ENCODE measurements at places on chromosomes 16 and 17.

DNA sequence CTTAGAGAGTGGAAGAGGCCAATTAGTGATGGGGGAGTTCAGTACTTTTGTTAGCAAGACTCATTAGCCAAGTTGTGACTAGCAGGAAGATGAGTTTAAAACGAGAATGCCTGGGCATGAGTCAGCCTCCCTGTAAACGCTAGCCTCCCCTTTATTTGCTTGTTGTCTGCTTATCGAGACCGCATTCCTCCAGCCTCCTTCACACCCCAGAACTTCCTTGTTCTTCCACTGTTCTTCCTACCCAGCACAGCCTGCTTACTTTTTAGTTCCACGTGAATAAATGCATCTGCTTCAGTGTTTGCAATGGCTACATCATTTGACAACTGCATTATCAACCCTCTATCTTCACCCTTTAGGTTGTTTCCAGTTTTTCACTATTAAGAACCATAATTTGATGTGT, 20.2 kb upstream of the OR3A1 start:
- DNase-seq, result no peak

GRCh38 chr17:4836221-4836620, 3.1 kb downstream of the MINK1 start:
- no peak for DNase-seq

DNA sequence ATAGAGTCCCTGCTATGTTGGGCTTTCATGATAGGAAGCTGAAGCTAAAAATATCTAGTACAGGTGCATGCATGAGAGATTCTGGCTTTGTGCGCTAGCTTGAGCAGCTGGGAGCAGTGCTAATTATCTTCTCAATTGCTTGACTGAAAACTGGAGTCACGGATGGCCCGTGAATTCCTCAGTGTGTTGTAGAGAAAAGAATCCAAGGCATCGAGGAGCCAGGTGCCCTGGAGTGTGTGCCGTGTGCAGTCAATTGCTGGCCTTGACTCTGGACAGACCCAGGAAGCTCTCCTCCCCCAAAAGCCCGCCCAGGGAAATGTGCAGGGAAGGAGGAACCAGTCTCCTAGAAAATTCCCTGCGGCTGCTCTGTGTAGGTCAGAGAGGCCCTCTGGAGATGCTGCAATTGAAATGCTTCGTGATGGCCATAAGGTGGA, 14.2 kb downstream of the LGALS3BP start:
- DNase-seq, result no peak

GRCh38 chr17:29870836-29871465, 59.1 kb downstream of the SSH2 start:
- DNase-seq, result no peak

DNA sequence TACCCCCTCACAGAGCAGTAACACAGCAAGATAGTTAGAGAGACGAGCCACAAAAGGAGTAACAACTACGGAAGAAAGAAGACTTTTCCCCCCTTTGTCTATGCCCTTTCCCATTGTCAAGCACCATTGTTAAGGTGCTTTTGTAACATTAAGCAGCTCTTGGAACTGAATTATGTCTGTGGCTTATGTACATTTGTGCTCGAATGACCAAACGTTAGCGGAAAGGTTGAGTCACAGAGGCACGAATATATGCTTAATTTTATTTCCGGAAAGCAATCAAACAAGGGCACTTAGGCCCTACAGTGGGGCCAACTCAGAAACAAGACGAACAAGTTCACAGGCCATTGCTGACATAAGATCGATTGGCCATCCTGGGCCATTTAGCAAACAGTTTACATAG, 109.5 kb downstream of the ANKFN1 start:
- DNase-seq, result no peak

DNA sequence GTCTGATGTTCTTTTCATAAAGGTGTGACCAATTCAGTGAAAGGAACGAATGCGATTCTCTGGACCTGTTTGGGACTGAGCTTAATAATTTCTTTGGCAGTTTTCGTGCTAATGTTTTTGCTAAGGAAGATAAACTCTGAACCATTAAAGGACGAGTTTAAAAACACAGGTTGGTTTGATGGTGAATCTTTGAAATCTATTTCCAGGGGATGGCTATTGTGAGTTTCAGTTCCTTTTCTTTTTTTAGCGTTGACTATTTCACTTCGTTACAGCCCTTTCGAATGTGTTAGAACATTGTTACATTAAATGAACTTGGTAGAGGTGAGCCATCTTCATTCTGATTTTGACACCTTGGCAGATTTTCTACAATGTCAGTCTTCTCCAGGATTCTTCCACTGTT, 1.2 kb downstream of the TNFRSF17 start:
- no peak for DNase-seq

- DNase-seq, result no peak
These were observed 39.6 kb downstream of the CYLD start for GRCh38 chr16:50781518-50781917.

DNA sequence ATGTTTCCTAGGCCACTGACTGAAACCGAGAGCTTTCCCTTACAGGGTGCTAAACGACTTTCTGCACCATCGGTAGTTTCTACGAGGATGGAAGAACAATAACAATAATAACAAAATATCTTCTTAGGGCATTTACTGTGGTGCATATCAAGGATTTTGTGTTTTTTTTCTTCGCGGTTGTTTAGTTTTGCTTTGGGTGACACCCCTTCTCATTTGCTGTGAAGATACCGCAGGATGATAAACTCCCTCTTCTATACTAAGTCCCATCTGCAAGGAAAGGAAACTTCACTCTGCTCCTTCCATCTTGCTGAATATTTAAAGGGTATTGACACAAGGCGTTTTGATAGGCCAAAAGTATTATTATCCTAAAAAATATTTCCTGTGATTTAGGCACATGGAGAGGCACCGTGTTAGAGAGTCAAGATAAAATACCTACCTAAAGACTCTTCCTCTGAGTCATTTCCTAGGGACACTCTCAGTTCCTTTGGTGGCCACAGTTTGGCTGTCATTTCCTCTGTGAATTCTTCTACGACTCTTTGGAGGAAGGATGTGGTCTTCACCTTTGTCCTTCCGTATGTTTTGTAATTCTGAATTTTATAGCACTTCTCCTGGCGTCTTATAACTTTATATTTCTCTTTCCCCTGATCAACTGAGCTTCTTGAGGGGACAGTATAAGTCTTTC, 318.8 kb downstream of the CDH13 start:
- no peak for DNase-seq

GRCh38 chr17:78426293-78426879, 47.9 kb downstream of the PGS1 start:
- no peak for DNase-seq

- DNase-seq, result no peak
These were observed 28.7 kb upstream of the CRISPLD2 start for GRCh38 chr16:84791088-84791487.

DNA sequence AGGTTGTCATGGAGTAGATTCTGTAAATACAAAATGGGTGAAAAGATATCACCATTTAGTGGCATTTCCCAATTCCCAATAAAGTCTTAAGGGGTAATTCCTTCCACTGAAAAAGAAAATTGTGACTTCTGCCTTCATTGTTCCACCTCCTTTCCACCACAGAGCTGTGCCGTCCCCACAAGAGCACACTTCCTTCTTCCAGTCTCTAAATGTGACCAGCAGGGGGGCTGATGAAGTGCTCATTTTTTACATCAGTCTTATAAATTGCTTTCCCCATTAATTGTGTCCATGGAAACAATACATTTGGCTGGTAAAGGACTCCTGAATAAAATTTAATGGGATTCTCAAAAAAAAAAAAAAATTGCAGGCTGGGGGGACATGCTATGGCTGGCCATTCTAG, 260.8 kb upstream of the PSMD7 start:
- DNase-seq, result no peak

GRCh38 chr16:2095918-2096582, 39.6 kb downstream of the PKD1 start:
- no peak for DNase-seq
